Chondrocyte (in vitro differentiated cells): ENCODE measurements at places on chromosomes 11 and 22.

DNA sequence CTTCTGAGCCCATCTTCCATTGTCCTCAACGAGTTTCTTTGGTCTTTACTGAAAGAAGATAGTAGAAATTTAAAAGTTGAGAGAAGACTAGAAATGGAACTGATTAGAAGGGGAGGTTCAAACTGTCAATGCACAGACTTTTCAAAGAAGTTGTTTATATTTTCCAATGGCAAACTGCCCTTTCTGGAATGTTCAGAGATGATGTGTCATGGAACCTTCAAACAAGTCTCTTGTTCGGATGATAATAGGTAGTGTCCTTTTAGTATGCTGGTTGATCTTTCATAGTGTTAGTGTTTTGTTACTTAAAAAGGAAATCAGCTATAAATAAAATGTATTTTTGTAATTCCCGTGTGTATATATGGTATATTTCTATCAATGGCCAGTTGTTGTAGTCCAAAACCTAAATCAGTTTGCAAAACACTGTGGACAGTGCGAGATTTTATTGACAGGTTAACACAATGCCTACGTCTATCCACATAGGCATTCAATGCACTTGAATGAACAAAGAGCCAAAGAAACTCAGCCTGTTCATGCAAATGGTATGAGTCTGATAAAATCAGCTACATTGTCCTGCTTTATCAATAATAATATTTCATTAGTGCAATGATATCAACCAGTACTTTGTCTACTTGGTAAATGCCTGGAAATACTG is 30.9 kb downstream of the C11orf91 start:
- peaks cover 5% of the 10 kb centered on the region for H3K4me1 ChIP-seq
- no peak overlapping the region for H3K27ac ChIP-seq
- H3K4me3 ChIP-seq = no peak overlapping the region

GRCh38 chr11:1555713-1556153 is 16.3 kb downstream of the DUSP8 start:
- DNase-seq = no peak
- H3K36me3 ChIP-seq = peaks cover 3% of the 10 kb centered on the region
- no peaks in the 10 kb centered on the region for H3K27me3 ChIP-seq

DNA sequence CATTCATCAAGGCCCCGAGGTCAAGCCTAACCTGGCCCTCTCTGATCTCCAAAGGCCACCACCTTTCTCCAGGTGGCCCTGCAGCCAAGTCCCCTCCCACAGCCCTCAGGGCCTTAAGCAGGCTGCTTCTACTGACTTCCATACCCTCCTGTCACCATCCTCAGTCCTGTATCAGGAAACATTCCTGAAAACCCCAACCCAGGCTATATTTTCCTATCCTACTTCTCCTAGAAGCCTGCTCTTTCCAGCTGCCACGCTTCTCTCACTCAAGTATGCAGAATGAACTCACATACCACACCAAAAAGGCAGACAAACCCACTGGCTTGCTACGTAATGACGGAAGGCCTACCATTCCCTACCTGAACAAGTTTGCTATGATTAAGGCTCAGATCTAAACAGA is 23.6 kb downstream of the MORC2 start:
- no peak overlapping the region for H3K27ac ChIP-seq

DNA sequence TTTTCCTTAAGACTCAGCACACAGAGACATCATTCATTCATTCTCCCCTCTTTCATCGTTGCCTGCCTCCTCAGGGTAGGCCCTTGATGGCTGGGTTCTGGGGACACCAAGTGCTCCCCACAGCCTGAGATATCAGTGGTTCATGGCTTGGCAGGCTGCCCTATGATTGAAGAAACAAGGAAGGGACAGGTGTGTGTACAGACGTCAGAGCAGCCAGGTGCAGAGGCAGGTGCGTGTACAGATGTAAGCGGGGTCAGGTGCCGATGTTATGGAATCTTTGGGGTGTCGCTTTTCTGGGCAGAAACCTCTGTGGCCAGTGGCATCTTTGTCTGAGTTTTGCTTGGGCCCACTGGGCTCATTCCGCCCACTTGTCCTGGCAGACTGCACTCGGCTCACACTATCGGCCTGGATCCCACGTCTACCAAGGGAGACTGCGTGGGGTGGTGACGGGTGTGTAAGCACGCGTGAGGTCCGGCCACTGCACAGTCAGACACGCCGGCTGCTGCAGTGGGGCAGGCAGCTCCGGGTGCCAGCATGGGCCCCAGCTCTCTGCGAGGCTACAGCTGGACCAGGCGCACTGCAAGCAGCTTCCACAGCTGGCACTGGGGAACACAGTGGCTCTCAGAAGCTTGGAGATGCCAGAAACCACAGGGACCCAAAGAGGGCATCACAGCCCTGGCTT is 20.9 kb upstream of the KIAA0930 start:
- no peaks in the 10 kb centered on the region for H3K36me3 ChIP-seq
- H3K4me3 ChIP-seq = no peak overlapping the region
- DNase-seq = no peak

DNA sequence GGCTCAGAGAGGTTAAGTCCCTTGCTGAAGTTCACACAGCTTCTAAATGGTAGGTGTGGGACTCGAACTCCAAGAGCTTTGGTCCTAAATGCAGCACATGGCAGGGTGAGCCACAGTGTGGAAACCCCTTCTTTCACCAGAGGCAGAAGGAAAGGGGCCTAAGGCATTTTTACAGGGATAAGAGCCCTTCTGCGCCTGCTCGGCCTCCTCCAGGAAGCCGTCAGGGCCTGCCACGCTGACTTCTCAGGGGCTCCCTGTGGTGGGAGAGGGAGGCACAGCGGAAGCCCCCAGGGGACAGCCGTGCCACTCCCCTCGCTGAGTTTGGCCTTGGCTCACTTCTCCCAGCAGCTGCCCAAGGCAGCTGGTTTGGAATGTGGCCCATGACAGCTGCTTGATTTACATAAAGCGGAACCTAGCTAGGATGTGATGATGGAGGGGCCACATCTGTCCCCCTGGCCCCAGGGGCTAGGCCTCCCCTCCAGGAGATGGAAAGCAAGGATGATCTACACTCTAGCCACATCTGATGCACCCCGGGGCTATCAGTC is 35.4 kb downstream of the CD82 start:
- H3K36me3 ChIP-seq = no peaks in the 10 kb centered on the region
- no peak overlapping the region for H3K4me3 ChIP-seq
- no peaks in the 10 kb centered on the region for H3K27me3 ChIP-seq
- H3K27ac ChIP-seq = no peak overlapping the region

DNA sequence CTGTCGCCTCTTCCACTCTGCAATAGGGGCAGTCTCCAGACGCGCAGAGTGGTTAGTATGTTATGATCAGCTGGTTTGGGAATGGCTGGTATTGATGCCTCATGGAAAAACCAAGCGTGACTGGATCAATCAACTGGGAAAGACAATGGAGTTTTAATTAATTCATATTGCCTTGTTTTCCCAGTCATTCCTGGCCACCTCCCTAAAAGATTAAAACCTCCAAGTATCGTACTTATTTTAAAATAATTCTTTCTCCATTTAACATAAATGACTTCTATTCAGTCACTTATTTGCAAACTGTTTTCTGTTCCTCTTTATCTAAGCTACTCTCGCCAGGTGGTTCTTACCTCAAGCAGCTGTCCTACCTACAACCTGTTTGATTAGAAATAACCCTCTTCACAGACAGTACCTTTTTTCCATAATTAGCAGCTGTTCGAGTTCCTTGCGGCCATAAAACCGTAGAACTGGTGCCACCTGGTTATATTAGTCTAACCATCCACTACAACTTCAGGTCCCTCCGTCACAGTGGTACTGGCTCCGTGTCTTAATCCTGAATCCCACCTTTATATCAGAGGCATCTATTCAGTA is 898 bp downstream of the ZNF215 start:
- H3K4me3 ChIP-seq = peak overlapping the region; percentile 97
- peaks cover 15% of the 10 kb centered on the region for H3K4me1 ChIP-seq
- no peaks in the 10 kb centered on the region for H3K36me3 ChIP-seq
- no peaks in the 10 kb centered on the region for H3K27me3 ChIP-seq

GRCh38 chr11:57364851-57365660 is 15.9 kb downstream of the PRG3 start:
- H3K27ac ChIP-seq = no peak overlapping the region
- H3K4me1 ChIP-seq = peaks cover 3% of the 10 kb centered on the region
- no peak for DNase-seq
- no peaks in the 10 kb centered on the region for H3K36me3 ChIP-seq

DNA sequence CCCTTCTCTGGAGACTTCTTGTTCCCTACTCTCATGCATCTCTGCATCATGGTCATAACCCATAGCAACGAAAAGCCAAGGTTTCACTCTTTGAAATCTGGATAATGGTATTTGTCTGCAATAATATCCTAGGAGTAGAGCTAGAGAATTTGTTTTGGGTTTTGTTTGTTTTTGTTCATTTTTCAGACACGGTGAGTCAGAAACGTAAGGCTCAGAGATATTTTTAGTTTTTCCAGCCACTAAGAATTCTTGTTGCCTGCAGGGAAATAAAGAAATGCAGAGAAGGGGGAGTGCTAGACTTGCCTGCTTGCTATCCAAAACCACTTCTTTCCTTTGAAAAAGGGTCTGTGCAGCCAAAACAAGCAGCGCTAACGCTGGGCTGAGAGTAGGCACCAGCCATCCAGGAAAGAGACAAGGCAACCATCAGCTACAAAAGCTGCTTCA is 26.0 kb downstream of the POU2AF3 start:
- peaks cover 4% of the 10 kb centered on the region for H3K27me3 ChIP-seq
- no peak overlapping the region for H3K4me3 ChIP-seq
- DNase-seq = no peak

DNA sequence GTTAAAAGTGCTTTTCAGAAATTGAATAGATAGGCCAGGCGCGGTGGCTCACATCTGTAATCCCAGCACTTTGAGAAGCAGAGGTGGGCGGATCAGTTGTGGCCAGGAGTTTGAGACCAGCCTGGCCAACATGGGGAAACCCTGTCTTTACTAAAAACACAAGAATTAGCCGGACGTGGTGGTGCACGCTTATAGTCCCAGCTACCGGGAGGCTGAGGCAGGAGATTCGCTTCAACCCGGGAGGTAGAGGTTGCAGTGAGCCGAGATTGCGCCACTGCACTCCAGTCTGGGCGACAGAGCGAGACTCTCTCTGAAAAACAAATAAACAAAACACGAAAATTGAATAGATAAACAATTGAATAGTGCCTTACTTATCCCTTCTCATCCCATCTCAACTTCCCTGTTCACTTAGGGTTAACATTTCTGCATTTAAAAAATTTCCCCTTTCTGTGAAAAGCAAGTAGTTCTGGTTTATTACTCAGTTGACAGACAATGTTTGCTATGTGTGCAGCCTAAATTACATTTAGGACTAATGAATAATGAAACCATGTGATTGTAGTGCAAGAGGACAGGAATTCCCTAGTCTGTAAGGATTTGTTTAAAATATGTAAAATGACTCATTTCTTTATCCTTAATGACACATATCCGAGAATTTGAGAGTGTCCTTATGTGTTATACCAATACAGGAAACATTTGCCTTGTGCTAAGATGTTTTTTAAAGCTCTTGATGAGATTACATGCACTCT is 6.0 kb downstream of the RNF169 start:
- DNase-seq = no peak
- H3K4me3 ChIP-seq = peak overlapping the region; percentile 7
- H3K4me1 ChIP-seq = peaks cover 45% of the 10 kb centered on the region
- H3K36me3 ChIP-seq = no peaks in the 10 kb centered on the region
- H3K27me3 ChIP-seq = no peaks in the 10 kb centered on the region

DNA sequence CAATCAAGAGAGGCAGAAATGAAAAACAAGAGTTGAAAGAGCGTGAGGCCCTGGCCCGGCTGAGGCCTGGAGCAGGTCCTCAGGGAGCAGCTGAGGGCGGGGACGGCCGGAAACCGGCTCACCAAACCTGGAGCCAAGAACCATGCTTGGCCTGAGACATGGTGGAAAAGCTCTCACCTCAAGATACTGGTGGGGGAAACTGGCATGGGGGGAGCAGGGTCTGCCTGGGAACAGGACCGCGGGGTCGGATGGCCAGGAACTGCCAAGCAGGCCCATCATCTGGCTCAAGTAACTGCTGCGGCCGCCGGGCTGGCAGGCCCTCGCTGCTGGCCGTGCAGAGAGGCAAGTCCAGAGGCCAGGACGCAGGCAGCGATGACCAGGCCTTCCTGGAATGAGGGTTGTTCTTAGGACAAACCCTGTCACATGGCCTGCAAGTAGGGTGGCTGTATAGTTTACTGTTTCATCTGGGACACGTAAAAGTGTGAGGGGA is 18.9 kb upstream of the WNT11 start:
- H3K27me3 ChIP-seq = no peaks in the 10 kb centered on the region
- no peaks in the 10 kb centered on the region for H3K4me1 ChIP-seq
- no peak overlapping the region for H3K4me3 ChIP-seq
- H3K36me3 ChIP-seq = no peaks in the 10 kb centered on the region
- no peak for DNase-seq
- no peak overlapping the region for H3K27ac ChIP-seq

DNA sequence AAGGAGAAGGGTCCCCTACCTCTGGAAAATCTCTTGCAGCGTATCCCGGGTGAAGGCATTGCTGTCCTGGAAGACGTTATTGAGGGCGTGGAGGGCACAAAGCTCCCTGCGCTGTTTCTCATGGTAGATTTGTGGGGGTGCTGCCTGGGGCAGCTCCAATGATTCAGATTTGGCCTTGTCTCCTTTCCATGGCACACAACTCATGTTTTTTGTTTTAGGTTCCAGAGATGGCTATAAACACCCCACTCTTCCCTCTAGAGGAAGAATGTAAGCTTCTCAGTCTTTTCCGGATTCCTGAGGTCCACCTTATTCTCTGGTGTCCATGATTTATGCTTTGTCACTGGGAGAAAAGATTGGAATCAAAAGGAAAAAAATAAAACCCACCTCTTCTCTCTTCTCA is 959 bp downstream of the JOSD1 start:
- DNase-seq = no peak
- no peaks in the 10 kb centered on the region for H3K27me3 ChIP-seq
- H3K36me3 ChIP-seq = peaks cover 4% of the 10 kb centered on the region
- peaks cover 56% of the 10 kb centered on the region for H3K4me1 ChIP-seq
- peak overlapping the region; percentile 99 for H3K27ac ChIP-seq

GRCh38 chr11:68383976-68384501 is 71.6 kb downstream of the LRP5 start:
- no peaks in the 10 kb centered on the region for H3K36me3 ChIP-seq
- no peak overlapping the region for H3K27ac ChIP-seq
- peaks cover 36% of the 10 kb centered on the region for H3K4me1 ChIP-seq
- DNase-seq = peak; percentile 89
- H3K4me3 ChIP-seq = no peak overlapping the region
- no peaks in the 10 kb centered on the region for H3K27me3 ChIP-seq

GRCh38 chr11:88695689-88696414 is 358.3 kb upstream of the CTSC start:
- DNase-seq = peak; percentile 56
- H3K27me3 ChIP-seq = peaks cover 31% of the 10 kb centered on the region
- no peak overlapping the region for H3K27ac ChIP-seq
- no peaks in the 10 kb centered on the region for H3K4me1 ChIP-seq

DNA sequence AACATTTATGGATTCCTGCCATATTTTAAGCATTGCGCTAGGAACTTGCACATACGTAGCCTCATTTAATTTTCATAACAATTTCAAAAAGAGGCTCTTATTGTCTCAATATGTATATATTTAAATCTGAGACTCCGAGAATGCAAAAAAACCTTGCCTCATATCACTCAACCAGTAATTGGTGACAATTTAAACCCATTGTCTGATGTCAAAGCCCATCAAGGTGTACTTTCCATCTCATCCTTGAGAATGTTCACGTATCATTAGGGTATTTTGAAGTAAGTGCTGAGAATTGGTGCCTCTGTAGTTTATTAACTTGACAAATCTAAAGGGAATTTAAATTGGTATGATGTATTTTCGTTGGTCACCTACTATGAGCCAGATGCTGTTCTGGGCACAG is 136.5 kb downstream of the FAM76B start:
- H3K27me3 ChIP-seq = no peaks in the 10 kb centered on the region
- H3K27ac ChIP-seq = no peak overlapping the region
- no peaks in the 10 kb centered on the region for H3K36me3 ChIP-seq
- DNase-seq = no peak
- no peak overlapping the region for H3K4me3 ChIP-seq

GRCh38 chr11:61349189-61349751 is 12.4 kb downstream of the CYB561A3 start:
- H3K4me3 ChIP-seq = no peak overlapping the region
- no peaks in the 10 kb centered on the region for H3K4me1 ChIP-seq
- DNase-seq = no peak
- peaks cover 22% of the 10 kb centered on the region for H3K36me3 ChIP-seq
